ENCODE measurements at places on chromosomes 1 and 21. TPM values are rescaled to one million over a fixed set of nuclear protein-coding genes. Genes with fewer than 3 reads are reported as not detected.

DNA sequence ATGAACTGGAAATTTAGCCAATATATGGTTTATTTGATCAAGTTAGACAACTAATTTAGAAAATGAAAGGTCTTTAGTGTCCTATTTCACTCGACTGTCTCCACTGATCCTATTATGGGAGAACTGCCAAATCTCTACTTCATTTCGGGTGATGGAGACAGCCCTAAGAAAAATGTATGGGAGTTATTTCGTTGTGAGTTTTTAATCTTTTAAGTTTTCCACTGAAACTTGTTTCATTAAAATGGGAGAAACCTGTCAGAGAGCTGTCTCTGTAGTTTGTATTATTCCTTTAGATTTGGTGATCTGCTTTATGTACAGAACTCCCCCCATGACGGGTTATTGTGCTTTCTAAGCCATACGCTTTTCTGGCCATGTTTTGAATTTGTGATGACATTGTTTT is 899.7 kb downstream of the ADGRL2 start:
- no peak for DNase-seq

DNA sequence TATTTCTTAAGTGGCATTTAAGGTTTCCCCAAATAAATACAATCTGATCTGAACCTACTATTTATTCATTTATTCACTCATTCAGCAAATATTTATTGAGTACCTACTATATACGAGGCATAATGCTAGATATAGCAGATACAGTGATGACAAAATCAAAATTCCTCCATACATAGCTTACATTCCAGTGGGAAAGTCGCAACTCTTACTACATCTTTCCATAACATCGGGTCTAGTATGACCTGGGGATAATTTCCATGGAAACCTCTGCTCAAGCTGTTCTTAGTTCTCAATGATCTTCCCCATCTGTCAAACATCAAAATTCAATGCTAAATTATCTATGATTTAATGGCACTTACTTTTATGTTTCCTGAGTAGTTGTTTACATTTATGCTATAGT is 70.8 kb upstream of the PRKACB start:
- no peak for DNase-seq

The KIF26B gene
- 0.31 TPM for total RNA-seq

GRCh38 chr1:1664941-1665814 is 6.4 kb upstream of the CDK11B start:
- DNase-seq, result peak; percentile 44

GRCh38 chr1:44588551-44589210 is 85.6 kb downstream of the TMEM53 start:
- no peak for DNase-seq

The PEF1 gene
- 31.5 TPM for total RNA-seq

The DENND2D gene
- 9.6 TPM for total RNA-seq

GRCh38 chr1:27139980-27140379 is 14.9 kb downstream of the SLC9A1 start:
- DNase-seq, result no peak

The KIF17 gene
- 1.0 TPM for total RNA-seq

- no peak for DNase-seq
Measured at GRCh38 chr1:62235576-62235975, 40.9 kb downstream of the L1TD1 start.

The LCE3D gene
- total RNA-seq, result not detected

GRCh38 chr1:52834798-52835197 is 7.8 kb upstream of the ZYG11A start:
- DNase-seq, result no peak

The ITLN2 gene
- not detected for total RNA-seq

The LCE1A gene
- not detected for total RNA-seq

The TNFRSF14 gene
- total RNA-seq, result 40.5 TPM

The LRRN2 gene
- 0.37 TPM for total RNA-seq

GRCh38 chr1:32627596-32628162 is 22.7 kb downstream of the ZBTB8OS start:
- DNase-seq, result no peak

- no peak for DNase-seq
Measured at GRCh38 chr1:60262701-60263100, 189.1 kb upstream of the C1orf87 start.

- DNase-seq, result no peak
Measured at GRCh38 chr1:221712198-221712684, 29.6 kb downstream of the DUSP10 start.

GRCh38 chr1:89516055-89516454 is 8.6 kb upstream of the LRRC8B start:
- no peak for DNase-seq

- DNase-seq, result peak; percentile 18
Measured at GRCh38 chr1:44605914-44606615, 68.2 kb downstream of the TMEM53 start.

The OR2T33 gene
- not detected for total RNA-seq

The SPRR2B gene
- not detected for total RNA-seq

DNA sequence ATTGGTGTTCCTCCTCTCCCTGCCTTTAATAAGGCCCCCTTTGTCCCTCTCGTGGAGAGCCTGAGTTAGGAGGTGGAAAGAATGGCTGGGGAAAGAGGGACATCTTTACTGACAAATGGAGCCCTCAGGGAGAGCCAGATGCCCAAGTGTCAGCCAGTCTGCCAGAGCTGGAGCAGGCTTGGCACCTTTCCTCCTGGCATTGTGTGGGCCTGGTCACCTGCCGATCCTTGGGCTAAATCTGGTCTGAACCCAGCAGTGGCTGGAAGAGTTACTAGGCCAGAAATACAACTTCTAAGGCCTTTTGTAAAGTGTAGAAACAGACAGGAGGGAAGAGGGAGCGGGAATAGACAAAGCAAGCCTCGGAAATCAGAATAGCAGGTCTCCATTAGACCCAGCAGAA is 24.9 kb downstream of the VANGL1 start:
- no peak for DNase-seq

GRCh38 chr1:167922023-167922422 is 8.1 kb upstream of the ADCY10 start:
- no peak for DNase-seq

DNA sequence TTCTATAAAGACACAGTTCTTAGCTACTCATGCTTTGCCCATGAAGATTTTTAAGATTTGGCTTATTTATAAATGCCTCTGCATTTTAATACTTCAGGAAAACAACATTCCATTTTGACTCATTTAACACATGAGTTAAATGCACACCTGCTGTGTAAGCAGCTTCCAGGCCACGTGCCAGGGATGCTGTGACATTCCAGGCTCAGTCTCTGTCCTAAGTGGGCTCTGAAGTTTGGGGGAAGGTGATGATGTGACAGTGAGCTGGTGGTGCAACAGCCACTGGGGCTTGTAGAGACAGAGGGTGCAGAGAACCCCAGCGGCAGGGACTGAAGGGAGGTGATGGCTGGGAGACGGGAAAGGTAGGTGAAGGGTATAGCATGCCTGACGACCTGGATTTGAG is 40.7 kb downstream of the HHAT start:
- no peak for DNase-seq

GRCh38 chr21:33289199-33289819 is 23.1 kb downstream of the IL10RB start:
- no peak for DNase-seq

The ALX3 gene
- not detected for total RNA-seq

DNA sequence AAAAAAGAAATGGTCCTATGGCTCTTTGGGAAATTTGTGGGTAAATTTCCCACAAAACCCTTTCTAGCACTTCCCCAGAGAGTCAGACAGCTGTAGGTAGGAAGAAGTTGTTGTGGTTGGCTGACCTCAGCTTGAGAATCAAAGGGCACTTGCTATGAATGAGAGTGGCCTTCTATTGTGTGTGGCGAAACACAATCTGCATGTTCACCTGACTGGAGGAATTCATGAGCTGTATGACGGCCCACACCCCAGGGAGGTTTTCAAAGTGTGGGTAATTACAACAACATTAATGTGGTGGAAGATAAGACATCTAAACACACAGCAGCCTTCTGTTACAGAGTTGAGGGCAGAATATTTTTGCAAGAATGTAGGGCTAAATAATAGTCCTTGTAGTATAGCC is 38.8 kb downstream of the NGF start:
- no peak for DNase-seq

DNA sequence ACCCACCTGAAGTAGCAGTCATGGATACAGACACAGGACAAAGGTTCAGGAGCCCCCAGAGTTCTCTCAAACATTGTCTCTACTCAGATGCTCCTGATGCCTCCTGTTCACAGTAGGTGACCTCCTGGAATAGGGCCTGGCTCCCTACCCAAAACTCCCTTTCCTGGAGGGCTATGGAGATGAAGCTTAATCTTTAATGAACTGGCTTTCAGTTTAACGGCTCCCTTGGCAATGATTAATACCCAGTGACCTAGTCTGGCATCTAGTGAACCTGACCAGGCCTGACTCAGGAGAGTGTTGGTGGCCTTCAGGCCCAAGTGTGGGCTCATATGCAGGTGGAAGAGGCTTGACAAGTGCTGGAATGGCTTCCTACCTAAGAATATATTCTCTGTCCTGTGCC is 65.2 kb upstream of the TRABD2B start:
- DNase-seq, result peak; percentile 62

DNA sequence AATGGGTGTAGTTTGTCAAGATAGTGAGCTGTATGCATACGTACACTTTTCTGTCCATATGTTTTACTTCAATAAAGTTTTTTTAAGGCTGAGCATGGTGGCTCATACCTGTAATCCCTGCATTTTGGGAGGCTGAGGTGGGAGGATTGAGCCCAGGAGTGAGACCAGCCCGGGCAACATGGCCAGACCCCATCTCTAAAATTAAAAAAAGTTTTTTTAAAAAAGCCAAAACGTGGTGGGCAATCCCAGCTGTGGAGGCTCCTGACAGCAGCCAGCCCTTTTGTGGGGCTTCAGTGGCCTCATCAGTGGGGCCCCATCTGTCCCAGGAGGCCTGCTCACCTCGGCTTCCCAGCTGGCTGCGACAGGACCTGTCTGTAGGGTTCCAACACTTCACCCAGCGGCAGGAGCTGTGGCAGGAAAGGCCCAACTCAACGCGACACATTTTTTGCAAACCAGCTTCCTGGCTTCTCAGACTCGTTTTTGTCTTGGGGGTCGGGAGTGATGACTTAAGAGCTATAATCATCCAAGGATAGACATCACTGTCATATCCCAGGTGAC is 56.9 kb upstream of the LBR start:
- no peak for DNase-seq

The ZNF281 gene
- 15.2 TPM for total RNA-seq

- no peak for DNase-seq
Measured at GRCh38 chr1:30609999-30610345, 113.4 kb downstream of the MATN1 start.

The CTH gene
- total RNA-seq, result 43.5 TPM

DNA sequence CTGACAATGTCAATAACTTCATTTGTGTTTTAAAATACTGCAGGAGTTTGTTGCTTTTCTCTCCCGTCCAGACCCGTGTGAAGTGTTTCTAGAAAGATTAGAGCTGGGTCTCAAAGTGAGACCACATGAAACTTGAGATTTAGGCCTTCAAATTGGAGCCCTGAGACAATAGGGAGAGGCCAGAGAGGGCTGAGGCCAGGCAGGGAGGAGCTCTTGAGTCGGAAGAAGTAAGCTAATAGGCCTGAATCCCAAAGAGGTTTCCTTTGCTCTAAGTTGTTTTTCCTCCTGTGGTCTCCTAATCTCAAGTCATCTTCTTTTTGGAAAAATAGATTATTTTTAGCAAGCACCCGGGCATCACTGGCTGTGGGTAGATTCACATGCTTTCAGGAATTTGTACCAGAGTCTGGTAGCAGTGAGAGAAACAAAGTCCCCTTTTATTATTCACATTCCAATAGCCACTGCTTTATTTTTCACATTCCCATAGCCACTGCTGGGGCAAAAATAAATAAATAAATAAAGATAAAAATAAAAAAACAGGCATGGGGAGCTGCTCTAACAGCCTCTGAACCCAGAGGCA is 25.6 kb downstream of the CD244 start:
- DNase-seq, result no peak

DNA sequence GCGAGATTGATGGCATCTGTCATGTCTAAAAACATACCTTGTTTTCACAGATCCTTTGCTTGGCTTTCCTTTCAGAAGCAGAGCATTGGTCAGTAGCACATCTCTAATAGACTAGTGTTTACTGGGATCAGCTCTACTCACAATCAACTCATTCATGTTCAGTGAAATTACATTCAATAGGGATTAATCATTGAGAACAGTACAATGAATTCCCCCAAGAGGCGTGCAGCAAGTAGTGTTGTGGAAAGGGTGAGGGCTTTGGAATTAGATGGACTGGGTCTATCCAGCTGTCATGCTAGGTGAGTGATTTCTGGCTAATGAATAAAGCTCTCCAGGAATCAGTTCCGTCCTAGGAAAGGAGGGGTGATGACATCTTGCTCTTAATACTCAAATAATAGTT is 155.2 kb upstream of the COA6 start:
- DNase-seq, result no peak

DNA sequence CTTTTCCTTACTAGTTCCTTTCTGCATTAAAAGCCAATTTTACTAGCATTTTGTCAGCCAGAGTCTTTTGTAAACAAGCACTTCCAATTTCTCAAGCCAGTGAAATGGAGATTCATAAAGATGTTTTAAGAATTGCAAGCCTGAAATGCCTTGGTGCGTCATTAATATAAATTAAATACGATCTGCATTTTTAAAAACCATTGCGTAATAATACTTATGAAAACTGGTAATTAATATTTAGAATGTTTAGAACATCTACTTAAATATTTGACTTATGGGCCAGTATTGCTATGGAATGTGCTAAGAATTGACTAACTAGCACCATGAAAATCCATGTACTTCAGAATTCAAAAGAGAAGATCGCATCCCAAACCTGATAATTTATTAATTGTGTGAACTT is 89.1 kb upstream of the PROX1 start:
- DNase-seq, result no peak

The VSIG8 gene
- not detected for total RNA-seq

The VANGL2 gene
- total RNA-seq, result 0.11 TPM

- no peak for DNase-seq
Measured at GRCh38 chr1:14373081-14373758, 225.3 kb upstream of the KAZN start.

DNA sequence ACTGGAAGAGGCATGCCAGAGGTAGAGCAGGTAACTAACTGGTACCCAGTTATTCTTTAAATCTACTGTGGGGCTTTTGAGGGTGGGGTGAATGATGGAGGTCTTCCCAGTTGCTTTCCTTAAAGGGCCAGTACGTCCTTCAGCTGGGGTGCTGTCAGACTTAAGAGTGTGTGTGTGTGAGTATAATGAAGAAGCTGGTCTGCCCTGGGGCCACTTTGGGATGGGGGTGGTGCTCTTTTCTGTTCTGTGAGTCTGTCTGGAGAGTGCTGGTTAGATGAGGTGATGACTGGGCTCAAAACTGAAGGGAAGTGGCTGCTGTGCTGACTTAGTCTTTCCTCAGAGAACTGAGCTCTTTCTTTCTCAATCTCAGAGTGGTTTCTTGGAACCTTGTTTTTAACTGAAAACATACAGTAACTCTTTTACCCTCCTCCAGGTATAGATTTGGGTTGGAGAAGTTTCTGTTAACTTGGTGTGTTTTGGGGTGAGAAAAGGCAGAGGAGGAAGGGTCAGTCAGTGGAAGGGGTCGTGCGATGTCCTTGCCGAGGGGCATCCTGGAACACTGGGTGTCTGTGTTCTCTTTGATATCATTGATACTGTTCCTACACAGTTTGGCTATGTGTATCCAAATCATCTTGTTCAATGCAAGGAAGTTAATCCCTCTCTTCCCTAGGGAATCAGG is 746 bp downstream of the MACF1 start:
- DNase-seq, result no peak
